Right lung (tissue), 10 donors: ENCODE measurements at places on chromosomes 4 and X.

DNA sequence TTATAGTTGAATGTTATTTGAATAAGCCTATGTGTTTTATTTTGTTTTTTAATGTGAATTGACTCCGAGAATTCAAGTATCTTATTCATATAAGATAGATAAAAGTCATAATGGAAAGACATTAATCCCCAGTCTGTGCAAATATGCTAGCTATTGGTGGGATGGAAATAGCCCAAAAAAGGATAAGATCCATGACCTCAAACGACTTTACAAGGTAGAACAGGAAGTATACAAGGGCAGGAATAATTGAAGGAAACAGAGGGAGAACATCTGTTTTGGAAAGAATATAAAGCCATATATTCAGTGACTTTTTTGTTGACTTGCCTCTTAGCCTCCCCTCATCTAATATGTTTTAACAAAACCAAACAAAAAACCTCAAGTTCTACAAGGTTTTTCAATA, 9.0 kb downstream of the ABCE1 start:
- DNase-seq, result no peak

DNA sequence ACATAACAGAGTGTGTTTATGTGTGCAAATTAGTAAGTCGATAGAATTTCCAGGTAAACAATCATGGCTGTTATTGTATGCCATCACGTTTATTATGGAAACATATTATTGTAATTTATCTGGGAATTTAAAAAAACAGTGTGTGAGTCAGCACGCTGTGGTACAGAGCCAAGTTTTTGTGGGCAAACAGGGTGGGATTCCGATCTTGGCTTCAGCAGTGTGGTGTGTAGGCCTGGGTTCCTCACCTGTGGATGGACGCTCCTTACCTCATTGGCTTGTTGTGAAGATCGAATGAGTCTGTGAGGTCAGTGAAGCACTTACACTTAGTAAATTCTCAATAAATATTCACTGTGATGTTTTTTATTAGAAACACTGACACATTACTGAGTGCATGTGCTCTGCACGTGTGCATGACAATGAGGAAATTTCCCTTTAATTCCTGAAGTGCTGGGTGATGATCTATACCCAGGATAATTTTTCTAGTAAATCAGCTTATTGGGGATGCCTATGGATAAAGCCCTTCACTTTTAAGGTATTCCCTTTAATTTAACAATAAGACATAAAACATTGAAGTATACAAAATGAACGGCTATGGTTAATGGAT, 36.4 kb downstream of the SLIT2 start:
- DNase-seq, result no peak

GRCh38 chrX:49106930-49107329, 16.6 kb downstream of the GPKOW start:
- DNase-seq, result no peak

- no peak for DNase-seq
Observed at GRCh38 chr4:70515367-70516250, 2.8 kb upstream of the AMTN start.

- DNase-seq, result no peak
Observed at GRCh38 chrX:150087612-150088011, 149.3 kb upstream of the EOLA2 start.

DNA sequence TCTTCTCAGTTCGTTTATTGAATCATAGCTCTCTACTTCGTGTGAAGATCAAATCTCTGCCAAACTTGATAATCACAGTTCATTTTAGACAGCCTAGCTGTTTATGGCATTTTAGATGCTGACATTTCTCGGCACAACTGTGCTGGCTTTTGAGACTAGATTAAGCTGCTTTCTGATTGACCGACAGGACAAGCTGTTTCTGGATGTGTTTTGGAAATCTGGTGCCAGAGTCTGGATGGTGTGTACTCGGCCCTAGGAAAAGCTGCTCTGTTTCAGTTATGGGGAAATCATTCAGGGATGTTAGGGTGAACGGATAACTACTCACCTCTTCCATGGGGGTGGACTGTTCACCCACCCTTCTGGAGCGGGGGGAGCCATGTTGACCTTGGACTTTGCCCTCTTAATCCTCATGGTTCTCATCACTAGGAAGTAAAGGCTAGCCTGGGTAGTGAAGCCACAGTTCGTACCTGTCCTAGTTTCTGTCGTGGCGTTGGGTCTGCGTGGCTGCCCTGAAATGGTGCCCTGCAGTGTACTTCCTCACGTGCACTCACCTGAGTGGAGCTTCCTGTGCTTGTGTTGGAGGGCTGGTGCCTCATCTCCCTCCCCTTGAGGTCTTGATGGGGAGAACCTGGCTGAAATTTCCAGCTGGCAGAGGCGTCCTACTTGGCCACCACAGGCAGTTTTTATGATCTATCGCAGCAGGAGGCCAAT, 13.7 kb upstream of the WDR1 start:
- DNase-seq, result no peak

DNA sequence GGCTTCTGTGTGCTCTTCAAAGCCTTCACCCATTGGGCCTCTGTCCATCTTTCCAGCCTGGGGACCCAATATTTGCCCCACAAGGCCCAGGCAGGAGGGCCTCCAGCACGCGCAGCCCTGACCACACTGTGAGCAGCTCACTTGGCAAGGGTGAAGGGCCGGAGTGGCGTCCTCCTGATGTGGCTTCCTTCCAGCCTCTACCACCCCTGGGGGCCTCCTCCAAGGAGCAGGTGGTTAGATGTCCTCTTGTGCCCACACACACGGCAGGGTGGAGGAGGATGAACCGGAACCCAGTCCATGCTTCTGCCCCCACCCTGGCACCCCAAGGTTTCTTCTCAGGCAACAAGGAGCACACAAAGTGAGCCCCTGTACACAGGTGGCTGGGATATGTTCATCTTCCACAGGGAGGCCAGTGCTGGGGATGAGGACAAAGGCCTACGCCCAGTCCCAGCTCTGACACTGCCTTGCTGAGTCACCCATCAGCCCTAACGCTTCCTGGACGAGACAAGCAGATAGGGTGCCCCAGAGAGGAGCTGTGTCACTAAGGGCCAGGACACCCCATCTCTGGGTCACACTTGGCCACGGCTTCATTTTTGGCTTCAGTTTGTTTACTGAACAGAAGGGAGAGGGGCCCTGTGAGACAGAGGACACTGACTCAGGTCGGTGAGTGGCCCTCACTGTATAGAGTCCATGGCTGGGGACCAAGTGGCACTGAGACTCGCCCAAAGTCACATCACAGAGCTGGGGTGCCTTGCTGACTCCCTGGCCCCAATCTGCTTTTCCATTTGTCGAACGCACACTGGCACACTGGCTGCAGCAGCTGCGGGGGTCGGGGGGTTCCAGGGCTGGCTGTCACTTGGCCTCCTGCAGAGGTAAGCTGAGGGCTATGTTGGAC, 1.9 kb downstream of the UBL4A start:
- DNase-seq, result no peak

- no peak for DNase-seq
Observed at GRCh38 chr4:17093481-17093880, 195.0 kb upstream of the LDB2 start.

DNA sequence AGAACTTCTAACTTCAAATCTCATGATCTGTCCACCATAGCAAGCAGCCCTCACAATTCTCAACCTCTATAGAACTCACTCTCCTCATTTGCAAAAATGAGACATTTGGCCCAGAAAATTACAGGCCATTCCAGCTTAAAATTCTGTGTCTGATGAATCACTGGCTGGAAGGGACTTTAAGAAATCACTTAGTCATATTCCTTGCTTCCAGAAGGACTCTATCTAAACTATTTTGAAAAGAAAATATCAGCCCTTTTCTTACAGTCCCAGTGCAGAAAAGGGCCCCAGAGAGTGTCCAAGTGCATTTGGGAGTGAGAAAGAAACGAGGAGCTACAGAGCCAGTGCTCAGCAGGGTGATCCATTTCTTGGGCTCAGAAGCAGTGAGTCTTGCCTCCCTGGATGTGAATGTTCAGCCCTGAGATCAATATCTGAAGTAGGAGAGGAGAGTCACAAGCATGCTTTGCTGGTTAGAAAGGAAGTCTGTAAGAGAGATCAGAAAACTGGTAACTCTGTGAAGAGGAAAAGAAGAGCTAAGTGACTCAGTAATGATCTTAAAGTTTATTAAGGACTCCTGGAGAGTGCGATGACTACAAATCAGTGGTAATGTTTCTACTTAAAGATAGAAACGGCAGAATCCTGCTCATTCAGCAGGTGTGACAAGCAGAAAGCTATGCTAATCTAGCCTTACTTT, 139.8 kb downstream of the PALLD start:
- no peak for DNase-seq

DNA sequence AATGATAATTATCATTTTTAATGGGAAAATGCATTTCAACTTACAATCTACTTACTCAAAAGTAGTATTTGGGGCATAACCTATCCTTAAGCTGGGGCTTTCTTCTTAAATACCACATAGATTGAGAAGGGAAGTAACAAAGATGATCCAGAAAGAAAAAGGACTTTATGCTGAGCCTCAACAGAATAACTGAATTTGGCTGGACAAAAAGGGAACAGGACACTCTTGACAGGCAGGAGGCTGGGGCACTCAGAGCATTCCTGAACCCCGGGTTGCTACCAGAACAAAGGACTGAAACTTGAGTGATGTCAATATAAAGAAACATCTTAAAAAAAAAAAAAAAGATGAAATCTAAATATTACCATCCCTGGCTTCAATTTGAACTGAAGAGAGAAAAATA, 23.9 kb downstream of the RELL1 start:
- no peak for DNase-seq

GRCh38 chr4:136741468-136741867, 790.8 kb downstream of the PCDH18 start:
- DNase-seq, result no peak

DNA sequence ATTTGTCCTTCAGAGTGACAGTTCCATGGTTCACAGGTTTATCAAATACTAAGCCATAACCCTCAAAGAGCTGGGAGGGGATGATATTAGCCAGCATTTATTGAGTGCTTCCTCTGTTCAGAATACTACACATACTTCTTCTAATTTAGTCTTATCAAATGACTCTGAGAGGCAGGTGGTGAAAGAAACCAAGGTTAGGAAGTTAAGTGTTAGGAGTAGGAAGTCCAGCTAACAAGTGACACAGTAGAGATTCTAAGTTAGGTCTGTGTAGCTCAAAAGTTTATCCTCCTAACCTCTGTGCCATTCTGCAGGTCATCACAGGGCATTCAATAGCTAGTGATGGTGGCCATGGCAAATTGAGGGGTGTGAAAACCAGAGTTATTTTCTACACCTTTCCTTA, 198.3 kb upstream of the MID1 start:
- DNase-seq, result no peak

GRCh38 chr4:145251391-145251790, 71.0 kb upstream of the OTUD4 start:
- no peak for DNase-seq

- DNase-seq, result no peak
Observed at GRCh38 chr4:110808351-110808878, 185.5 kb upstream of the PITX2 start.

- no peak for DNase-seq
Observed at GRCh38 chrX:115018040-115018647, 728 bp upstream of the IL13RA2 start.

GRCh38 chr4:129378364-129378763, 282.4 kb downstream of the C4orf33 start:
- DNase-seq, result no peak

GRCh38 chrX:20313899-20314298, 47.2 kb upstream of the RPS6KA3 start:
- no peak for DNase-seq

GRCh38 chr4:102541697-102542096, 40.5 kb downstream of the NFKB1 start:
- DNase-seq, result no peak

- no peak for DNase-seq
Observed at GRCh38 chrX:44529310-44529709, 13.3 kb downstream of the FUNDC1 start.

DNA sequence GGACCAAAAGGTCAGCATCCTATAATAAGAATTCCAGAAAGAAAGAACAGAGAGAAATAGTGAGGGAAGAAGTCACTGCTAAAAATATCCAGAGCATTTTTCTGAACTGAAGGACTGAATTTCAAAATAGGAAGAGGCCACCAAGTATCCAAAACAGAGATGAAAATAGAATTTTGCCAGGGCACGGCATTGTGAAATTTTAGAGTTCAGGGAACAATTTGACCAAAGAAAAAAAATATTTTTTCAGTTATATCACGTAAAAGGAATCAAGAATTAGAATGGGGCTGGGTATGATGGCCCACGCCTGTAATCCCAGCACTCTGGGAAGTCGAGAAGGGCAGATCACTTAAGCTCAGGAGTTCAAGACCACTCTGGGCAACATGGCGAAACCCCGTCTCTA, 65.4 kb downstream of the FGFBP1 start:
- DNase-seq, result no peak

DNA sequence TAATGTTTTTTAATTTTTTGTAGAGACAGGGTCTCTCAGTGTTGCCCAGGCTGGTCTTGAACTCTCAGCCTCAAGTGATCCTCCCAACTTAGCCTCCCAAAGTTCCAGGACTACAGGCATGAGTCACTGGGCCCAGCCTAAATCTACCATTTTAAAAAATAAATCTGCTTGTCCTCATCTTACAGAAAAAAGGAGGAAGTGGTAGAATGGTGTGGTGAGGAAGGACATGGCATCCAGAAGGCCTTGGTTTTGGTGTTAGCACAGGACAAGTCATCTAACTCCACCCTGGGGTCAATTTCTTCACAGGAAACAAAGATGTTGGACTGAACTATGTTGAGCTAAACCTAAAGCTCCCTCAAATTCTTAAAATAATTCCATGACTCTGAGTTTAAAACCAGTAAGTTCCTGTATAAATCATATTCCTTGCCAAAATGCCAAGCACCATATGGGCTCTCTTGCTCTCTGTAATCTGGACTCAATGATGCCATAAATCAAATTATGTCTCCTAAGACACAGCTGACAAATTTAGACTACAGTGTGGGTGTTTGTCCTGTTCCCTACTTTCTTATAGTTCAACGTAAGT, 253.9 kb upstream of the NOCT start:
- no peak for DNase-seq

- DNase-seq, result no peak
Observed at GRCh38 chr4:150123087-150123486, 44.8 kb downstream of the DCLK2 start.

GRCh38 chr4:105145903-105146275, 787 bp upstream of the TET2 start:
- DNase-seq, result no peak

GRCh38 chr4:48138936-48139335, 4.9 kb upstream of the TXK start:
- no peak for DNase-seq

DNA sequence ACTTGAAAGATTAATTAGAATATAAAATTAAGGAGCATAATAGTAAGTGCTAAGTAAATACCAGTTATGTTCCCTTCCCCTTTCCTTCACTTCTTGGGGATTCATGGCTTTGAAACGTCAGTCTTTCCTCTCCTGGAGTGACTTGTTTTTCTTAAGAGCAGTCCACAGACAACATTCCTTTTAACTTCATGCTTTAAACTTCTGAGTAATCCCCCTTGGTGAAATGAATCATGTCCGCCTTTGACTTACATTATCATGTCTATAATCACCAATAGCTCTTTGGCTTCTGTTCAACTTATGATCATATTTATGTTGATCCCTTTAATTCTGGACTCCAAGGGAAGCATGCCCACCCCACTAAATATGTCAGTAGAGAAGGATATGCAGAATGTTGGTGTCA, 1012.1 kb upstream of the SLIT2 start:
- DNase-seq, result no peak
